ENCODE measurements at places on chromosomes 2 and 18. TPM values are rescaled to one million over a fixed set of nuclear protein-coding genes. Genes with fewer than 3 reads are reported as not detected.

- no peak for DNase-seq
Observed at GRCh38 chr2:36707050-36707449, 10.5 kb downstream of the VIT start.

GRCh38 chr18:21183670-21184069, 58.4 kb upstream of the GREB1L start:
- no peak for DNase-seq

DNA sequence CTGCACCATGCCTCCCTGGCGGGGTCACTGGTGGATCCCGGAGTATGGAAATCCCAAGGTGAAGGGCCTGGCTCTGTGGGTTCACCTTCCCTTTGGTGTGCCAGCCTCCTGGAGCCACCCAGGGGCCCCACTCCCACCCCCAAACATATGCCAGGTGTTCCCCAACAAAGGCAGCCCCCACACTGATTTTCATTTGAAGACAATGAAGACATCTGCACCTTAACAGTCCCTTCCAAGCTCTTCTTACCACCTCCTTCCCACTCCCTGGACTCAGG, 11.7 kb downstream of the BIN1 start:
- DNase-seq = no peak

DNA sequence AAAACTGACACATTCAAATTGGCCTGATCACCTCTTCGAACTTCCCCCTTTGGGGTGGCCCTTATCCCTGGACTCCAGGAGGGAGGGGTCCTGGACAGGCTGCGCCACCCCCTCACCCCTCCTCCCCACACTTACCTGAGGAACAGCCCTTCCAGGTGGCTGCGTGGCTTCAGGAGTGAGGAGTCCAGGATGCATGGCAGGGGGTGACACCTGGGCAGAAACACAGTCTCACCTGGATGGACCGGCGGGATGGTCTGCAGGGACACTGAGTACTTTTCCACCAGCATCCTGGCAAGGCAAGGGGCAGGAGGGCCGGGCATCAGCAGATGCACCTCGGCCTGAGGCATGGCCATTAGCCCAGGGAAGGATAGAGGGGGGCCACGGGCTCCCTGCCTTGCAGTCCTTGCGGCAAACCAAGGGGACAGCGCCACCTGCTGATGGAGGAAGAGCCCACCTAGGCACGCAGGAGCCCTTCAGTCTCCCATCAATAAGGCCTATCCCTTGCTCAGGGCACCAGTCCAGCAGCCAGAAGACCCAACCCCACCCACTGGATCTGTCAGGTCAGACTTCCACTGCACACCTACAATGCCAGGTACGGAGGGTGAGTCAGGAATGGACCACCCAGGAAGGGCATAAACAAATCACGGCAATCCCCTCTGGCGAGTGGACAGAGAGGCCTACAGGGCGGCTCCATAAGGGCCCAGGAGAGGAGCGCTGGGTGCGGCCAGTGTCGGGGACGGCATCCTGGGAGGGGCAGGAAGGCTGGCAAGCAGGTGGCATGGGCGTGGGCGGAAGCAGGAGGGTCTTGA, 26.0 kb downstream of the FAM178B start:
- peak; percentile 79 for DNase-seq

DNA sequence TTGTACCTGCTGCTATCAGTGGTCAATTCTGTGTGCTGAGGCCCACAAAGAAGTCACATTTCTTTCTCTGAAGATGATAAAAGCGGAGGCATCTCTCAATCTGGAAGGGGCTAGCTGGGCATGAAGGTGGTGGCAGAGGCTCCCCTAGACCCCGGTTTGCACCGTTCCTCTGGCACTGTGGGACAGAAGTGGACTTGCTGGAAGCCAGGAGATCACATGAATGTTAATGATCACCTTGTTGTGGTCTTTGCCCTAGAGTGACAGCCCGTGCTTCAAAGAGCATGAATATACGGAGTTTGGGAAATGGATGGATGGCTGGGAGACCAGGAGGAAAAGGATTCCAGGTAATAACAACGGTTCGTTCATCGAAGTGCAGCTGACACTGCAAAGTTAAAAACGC, 20.2 kb downstream of the ALLC start:
- no peak for DNase-seq

DNA sequence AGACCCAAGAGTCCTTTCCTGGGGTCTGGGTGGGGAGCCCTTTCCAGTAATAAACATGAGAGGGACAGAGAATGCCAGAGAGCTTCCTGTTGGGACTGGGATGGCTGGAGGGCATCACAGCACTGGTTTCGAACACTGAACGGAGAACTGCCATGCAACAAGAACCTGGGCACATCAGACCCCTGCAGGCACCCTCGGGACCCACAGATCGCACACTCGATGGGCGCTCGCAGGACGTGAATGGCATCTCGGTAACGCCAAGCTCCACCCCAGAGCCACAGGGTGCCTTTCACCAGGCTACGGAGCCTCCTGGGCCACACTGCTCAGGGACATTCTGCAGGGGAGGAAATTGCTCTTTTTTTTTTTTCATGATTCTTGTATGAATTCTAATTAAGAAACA, 25.1 kb downstream of the SLC66A2 start:
- DNase-seq = no peak

GRCh38 chr2:139924070-139924469, 1143.9 kb upstream of the NXPH2 start:
- no peak for DNase-seq

DNA sequence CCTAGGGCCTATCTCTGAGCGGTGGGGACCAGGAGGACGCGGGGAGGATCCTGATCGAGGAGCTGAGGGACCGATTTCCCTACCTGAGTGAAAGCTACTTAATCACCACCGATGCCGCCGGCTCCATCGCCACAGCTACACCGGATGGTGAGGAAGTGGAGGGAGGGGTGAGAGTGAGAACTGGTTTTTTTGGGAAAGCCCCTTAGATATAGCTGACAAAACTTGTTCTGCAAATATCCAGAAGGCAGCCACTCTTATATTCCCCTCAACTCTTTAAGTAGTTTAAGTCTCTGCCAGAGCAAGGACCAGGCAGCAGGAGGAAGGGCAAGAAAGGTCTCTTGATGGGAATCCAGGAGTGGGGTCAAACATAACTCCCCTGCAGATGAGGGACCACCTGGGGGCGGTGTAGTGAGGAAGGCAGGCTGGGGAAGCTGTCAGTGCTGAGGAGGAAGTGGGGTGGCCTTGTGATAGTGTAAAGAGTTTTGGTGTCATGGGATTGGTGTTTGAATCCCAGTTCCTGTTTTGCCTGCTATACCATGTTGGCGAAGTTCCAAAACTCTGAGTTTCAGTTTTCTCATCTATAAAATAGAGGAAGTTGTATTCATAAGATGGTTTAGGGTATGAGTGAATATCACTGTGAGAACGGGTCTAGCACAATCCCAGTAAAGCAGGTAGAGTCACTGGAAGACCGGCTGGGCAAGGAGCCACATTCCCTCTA, 3.4 kb downstream of the NAGK start:
- peak; percentile 48 for DNase-seq

DNA sequence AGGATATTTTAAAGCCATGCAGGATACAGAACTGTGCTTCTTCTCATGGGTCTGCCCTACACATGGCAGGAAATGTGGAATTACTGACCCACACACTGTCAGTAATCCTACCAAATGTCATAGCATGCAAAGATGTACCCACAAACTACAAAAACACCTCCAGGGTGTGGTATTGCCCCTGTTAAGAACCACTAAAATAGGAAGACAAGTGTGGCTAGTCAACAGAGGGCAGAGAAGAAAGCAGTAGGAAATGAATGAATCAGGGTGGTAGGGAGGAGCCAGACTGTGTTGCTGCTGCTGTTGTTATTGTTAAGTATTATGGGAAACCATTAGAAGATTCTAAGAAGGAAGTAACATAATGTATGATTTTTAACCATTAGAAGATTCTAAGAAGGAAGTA, 556.7 kb upstream of the ACVR2A start:
- DNase-seq = no peak

DNA sequence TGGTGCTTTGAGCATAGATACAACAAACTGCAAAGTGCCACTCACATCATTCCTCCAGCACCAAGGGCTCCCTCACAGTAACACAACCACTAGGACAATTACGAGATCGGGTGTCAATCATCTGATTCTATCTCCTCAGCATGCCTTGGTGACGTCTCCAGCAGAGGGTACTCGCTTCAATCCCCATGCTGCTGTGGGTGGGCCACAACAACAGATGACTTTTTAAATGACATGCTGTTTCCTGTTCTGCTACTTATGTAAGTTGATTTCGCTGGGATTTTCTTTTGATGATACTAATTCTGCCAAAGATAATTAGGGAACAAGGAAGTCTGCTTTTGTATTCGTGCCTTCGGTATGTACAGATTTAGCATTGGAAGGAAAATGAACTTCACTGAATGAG, 1113.0 kb downstream of the BCL11A start:
- no peak for DNase-seq

- no peak for DNase-seq
Observed at GRCh38 chr2:174617120-174617519, 19.5 kb upstream of the WIPF1 start.

ALPI gene
- not detected for total RNA-seq

ERMN gene
- total RNA-seq = not detected

SESTD1 gene
- 14.3 TPM for total RNA-seq

GAD1 gene
- 23.5 TPM for total RNA-seq

All from SK-MEL-5 (cell line).